ENCODE measurements at places on chromosomes 2 and 18.

DNA sequence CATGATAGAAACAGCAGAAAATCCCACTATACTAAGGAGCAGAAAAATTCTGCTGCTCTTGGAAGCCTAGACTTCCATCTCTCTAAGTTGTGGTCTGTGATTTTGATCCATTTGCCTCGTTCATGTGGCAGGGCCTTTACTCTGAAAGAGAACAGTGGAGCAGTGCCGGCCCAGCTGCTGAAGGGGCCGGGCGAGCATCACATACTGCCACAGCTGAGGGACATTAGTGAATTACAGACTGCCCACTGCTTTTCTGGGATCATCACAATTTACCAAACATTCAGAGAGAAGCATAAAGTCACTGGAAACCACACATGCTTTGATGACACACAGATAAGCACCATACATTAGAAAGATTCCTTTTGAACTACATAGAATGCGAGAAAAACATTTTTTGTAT, 217.0 kb upstream of the BOD1L2 start:
- DNase-seq, result no peak

DNA sequence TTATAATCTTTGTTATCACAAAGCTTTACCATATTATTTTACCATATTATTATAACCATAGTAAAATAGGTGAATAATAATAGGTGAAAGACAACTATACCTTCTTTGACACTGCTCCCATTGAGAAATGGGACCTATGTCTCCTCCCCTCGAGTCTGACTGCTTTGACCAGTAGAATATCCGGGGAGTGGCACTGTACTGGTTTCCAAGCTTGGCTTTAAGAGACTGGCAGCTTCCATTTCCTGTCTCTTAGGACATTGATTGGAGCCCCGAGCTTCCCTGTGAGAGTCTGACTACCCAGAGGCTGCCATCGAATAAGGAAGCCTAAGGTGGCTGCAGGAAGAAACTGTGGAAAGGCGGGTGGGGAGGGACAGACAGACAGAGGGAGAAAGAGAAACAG, 40.1 kb upstream of the PLEKHM3 start:
- no peak for DNase-seq

GRCh38 chr18:58359218-58359617, 269.7 kb downstream of the ALPK2 start:
- no peak for DNase-seq

DNA sequence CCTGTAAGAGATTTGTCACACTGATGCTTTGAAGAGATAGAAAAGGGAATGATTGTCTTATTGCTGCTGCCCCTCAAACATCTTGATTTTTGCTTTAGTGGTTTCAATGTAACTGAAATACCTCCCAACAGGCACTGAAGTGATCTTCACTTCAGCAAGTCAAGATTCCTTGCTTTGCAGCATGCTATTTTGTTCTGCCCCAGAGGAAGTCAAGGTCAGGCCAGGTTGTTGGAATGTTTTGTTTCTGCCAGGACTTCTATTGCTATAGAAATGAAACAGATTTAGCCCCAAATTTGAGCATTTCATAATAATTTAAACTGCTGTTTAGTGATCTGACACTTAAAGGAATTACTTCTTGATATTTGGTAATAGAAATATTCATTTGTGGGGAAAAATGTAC, 277.6 kb downstream of the ZNF804A start:
- no peak for DNase-seq

DNA sequence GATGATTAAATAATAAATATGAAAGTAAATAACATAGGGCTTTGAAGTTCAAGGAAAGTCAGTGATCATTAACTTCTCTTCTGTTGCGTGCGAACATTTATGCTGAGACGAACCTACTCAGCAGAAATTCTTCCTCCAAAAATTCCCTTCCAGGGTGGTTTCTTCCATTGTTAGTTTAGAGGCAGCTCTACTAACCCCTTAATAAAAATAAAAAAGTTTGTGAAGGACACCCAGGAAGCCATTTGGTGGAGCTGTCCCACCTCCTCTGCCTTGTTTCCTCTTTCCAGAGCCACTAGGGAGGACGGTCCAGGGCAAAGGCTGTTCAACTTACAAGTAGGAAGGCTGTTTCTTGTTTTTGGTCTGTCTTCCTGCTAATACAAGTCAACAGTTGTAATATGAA, 2.1 kb upstream of the SMAD2 start:
- no peak for DNase-seq

- no peak for DNase-seq
Observed at GRCh38 chr2:207897541-207898353, 127.6 kb downstream of the PLEKHM3 start.
